ENCODE measurements at places on chromosomes 11 and 22.
A peak's percentile ranks its signal among the peaks of the same experiment; 100 is the strongest.

GRCh38 chr22:11627436-11627797, 3900.6 kb upstream of the OR11H1 start:
- H3K4me1 ChIP-seq, result no peaks in the 10 kb centered on the region
- no peaks in the 10 kb centered on the region for H3K27me3 ChIP-seq
- no peak overlapping the region for H3K27ac ChIP-seq
- H3K4me3 ChIP-seq, result no peak overlapping the region
- no peak for DNase-seq
- no peaks in the 10 kb centered on the region for H3K36me3 ChIP-seq

DNA sequence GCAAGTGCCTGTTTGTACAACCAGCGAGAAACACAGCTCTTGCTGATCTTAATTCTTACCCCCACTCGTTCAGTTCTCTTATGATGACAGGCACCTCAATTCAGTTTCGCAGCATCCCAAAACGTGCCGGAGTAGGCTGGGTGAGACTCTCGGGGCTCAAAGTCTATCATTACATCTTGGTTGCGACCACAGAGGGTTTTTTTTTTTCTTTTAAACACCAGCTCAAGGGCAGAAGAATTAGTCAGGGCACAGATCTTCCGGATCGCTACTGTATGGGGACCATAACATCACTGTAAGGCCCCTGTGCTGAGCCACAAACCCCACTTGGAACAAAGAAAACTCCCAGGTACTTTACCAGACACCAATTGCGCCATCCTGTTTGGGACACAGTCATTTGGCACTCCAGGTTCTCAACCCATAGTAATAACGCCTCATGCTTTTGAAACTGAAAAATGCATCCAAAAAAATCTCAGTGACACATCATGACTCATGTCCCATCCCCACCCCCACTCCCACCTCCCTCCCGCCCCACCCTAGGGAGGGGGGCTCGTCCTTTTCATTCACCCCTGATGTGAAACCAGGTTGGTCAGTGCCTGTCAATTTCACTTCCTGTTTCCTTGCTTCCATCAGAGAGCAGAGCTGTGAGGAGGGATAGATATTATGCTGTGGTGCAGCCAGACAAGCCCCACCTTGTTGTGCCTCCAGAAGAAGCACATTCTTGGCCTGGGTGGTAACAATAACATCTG, 41.0 kb upstream of the CD5 start:
- no peak overlapping the region for H3K27ac ChIP-seq
- DNase-seq, result no peak
- no peak overlapping the region for H3K4me3 ChIP-seq

GRCh38 chr22:39359659-39360195, 9.9 kb downstream of the SYNGR1 start:
- H3K4me3 ChIP-seq, result no peak overlapping the region
- H3K36me3 ChIP-seq, result no peaks in the 10 kb centered on the region
- H3K27ac ChIP-seq, result no peak overlapping the region
- DNase-seq, result no peak

DNA sequence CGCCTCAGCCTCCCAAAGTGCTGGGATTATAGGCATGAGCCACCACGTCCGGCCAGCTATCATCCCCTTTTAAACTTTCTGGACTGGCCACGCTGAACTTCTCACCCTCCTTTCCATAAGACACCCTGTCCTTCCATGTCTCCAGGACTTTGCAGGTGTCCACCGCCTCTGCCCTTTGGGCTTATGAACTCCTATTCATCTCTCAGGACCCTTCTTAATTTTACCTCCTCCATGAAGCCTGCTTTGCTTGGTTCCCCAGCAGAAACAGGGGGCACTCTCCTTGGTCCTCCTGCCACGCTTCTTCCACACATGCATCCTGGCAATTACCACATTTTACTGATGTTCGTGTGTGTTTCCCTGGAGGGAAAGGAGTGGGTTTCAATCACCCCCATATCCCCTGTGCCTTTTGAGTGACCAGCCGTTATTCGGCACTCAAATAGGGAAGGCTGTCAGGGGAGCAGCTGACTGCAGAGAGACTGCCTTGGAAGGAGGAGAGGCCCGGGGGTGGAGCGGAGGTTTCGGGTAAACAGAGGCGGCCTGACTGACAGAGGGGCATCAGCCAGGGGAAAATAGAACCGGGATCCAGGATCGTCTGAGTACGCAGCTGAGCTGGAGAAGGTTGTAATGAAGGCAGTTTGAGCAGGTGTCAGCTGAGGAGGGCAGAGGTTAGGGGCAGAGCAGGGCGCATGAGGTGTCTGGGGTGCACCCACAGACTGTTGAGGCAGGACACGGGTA, 27.1 kb upstream of the CHKA start:
- no peaks in the 10 kb centered on the region for H3K36me3 ChIP-seq
- no peak overlapping the region for H3K4me3 ChIP-seq
- H3K27ac ChIP-seq, result no peak overlapping the region
- peaks cover 32% of the 10 kb centered on the region for H3K4me1 ChIP-seq
- H3K27me3 ChIP-seq, result no peaks in the 10 kb centered on the region

DNA sequence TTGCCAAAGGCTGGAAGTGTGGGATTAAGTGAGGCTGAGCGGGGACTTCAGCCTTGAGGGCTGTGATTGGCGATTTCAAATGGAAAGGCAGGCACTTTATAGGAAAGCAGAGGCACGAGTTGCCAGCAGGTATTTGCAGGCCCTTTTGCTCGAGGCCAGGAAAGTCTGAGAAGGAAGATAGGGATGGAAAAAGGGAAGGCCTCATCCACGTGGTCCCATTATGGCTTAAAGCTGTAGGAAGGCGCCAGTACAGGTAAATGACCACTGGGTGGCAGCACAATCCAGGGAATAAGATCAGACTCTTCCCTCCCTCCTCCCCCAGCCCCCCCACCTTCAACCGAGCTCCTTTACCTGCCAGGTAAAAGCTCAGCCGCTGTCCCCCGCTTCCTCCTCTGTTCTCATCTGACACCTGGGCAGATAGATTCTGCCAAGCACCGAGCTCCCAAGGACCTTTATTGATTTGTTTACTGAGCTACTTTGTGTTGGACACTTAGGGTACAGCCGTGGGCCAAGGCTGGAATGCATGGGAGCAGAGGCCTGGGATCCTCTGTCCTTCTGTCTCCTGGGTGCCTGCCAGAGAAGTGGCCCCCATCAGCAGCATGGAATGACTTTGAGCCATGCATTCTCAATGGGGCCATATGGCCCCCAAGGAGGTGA, 7.5 kb downstream of the P2RX3 start:
- H3K36me3 ChIP-seq, result no peaks in the 10 kb centered on the region
- H3K4me3 ChIP-seq, result no peak overlapping the region
- DNase-seq, result peak; percentile 84
- H3K27ac ChIP-seq, result no peak overlapping the region

DNA sequence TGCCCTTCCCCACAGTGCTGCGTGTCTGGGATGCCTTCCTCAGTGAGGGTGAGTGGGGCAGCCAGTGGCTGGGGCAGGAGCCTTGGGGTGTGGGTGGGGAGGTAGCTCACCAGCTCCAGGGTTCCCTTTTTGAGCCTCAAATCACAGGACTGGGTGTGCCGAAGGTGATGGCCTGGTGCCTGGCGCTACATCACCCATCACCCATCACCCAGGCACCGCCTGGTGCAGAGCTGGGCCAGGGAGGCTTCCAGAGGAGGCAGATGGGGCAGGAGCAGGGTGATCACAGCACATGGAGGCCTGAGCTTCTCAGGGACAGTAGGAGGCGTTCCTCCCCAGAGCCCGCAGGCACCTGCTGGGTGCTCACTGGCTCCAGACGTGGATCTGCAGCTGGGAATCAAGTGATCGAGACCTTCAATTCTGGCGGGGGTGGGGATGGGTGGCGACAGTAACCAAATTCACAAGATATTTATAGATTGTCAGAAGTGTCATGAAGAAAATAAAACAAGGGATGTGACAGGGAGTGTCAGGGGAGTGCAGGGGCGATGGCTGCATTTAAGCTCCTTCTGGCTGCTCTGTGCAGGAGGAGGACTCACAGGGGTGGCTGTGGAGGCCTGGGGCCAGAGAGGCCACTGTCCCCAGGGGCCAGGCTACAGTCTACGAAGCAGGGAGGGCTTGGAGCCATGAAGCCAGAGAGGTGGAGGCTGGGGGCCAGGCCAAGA, 3.2 kb downstream of the TBC1D10C start:
- peaks cover 3% of the 10 kb centered on the region for H3K4me1 ChIP-seq
- no peak overlapping the region for H3K4me3 ChIP-seq
- no peak overlapping the region for H3K27ac ChIP-seq
- no peaks in the 10 kb centered on the region for H3K36me3 ChIP-seq
- H3K27me3 ChIP-seq, result no peaks in the 10 kb centered on the region

- H3K4me3 ChIP-seq, result no peak overlapping the region
- H3K27me3 ChIP-seq, result no peaks in the 10 kb centered on the region
- no peaks in the 10 kb centered on the region for H3K36me3 ChIP-seq
- H3K27ac ChIP-seq, result no peak overlapping the region
Measured at GRCh38 chr11:64568041-64568571, 22.9 kb upstream of the SLC22A12 start.

DNA sequence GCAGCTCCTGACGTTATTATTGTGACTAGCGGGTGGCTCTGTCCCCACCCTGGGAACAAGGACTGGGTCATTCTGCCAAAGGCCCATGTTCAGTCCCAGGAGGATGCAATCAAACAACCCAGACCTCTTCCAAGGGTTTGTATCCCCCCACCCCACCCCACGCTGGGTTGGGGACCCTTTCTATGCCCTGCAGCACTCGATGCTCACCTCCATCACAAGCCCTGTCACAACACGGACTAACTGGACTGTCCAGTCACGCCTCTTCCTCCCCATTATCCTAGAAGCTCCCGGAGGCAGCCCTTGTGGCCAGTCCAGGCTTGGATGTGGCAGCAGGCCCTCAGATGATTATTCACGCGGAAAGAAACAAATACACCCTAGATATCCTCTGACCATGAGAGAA, 3.7 kb downstream of the SHANK2 start:
- no peak for DNase-seq
- no peaks in the 10 kb centered on the region for H3K36me3 ChIP-seq
- no peaks in the 10 kb centered on the region for H3K27me3 ChIP-seq
- H3K4me3 ChIP-seq, result no peak overlapping the region

DNA sequence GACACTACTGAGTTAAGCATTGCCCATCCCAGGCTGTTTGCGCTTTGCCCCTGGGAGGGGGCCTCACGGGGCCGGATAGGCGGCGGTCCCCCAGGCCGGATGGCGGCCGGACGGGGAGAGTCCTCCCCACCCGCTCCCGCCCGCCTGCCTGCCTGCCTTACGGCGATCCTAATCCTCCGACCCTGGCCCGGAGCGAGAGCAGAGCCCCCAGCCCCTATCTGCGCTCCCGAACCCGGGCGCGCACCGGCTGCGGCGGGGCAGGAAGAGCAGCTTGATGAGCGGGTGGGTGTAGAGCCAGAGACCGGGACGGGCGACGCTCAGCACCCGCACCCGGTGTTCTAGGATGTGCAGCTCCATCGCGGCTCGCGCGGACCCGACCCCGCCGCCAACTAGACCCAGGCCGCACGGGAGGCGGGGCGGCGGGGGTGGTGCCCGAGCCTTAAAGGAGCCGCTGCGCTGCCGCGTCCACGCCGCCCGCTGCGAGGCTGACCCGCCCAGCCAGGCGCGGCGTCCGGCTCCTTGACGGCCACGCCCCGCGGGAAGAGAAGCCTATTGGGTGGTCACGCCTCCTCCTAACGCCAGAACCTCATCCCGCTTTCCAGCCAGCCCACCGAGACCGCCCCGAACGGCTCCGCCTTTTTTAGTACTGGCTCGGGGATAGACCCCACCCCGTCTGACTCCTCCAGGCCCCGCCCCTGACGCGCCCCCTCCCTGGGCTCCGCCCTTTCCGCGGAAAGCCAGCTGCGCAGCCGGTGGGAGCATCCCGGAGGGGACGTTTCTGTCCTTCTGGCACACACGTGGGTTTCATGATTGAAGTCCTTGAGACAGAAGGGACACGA, at the start of gene CASTOR1:
Gene CASTOR1 (minus strand): TSS at position 365 of the 839 bp plus-strand sequence. CDS start 8 bp downstream, at position 357.
- H3K4me1 ChIP-seq, result peaks cover 22% of the 10 kb centered on the region
- peak within 1 kb of the TSS; percentile 77 for H3K27ac ChIP-seq
- peak within 1 kb of the TSS; percentile 96 for H3K4me3 ChIP-seq
- no peaks in the 10 kb centered on the region for H3K36me3 ChIP-seq

DNA sequence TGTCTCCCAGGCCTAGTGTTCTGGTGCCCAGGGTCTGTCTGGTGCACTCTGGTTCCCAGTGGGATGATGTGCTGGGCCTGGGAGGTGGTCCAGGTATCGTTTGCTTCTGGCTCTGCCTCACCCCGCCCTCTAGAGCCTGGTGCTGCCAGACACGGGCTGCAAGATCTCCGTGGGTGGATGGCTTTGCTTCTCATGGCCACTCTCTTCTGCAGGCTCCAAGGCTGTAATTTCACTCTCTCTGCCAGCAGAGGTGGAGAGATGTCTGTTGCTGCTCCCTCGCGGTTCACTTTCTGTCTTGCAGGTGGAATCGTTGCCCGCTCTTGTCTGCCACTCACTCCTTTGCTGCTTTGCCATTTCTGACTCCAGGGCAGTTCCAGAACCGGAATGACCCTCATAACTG, 13.4 kb downstream of the NADSYN1 start:
- H3K27ac ChIP-seq, result no peak overlapping the region
- no peaks in the 10 kb centered on the region for H3K4me1 ChIP-seq
- peaks cover 23% of the 10 kb centered on the region for H3K36me3 ChIP-seq
- H3K27me3 ChIP-seq, result no peaks in the 10 kb centered on the region

- H3K36me3 ChIP-seq, result no peaks in the 10 kb centered on the region
- no peak overlapping the region for H3K4me3 ChIP-seq
- H3K27me3 ChIP-seq, result no peaks in the 10 kb centered on the region
- no peak overlapping the region for H3K27ac ChIP-seq
- H3K4me1 ChIP-seq, result no peaks in the 10 kb centered on the region
Measured at GRCh38 chr11:121389651-121390050, 62.5 kb upstream of the SORL1 start.

- H3K27me3 ChIP-seq, result no peaks in the 10 kb centered on the region
- peaks cover 7% of the 10 kb centered on the region for H3K4me1 ChIP-seq
- peak overlapping the region; percentile 86 for H3K27ac ChIP-seq
- DNase-seq, result no peak
- H3K36me3 ChIP-seq, result no peaks in the 10 kb centered on the region
Measured at GRCh38 chr11:911031-911889, 650 bp upstream of the CHID1 start.

- DNase-seq, result no peak
- H3K36me3 ChIP-seq, result no peaks in the 10 kb centered on the region
- H3K4me3 ChIP-seq, result no peak overlapping the region
- no peaks in the 10 kb centered on the region for H3K27me3 ChIP-seq
- H3K4me1 ChIP-seq, result no peaks in the 10 kb centered on the region
Measured at GRCh38 chr11:113675565-113675964, 30.5 kb downstream of the TMPRSS5 start.

- no peak for DNase-seq
- H3K4me3 ChIP-seq, result no peak overlapping the region
- no peak overlapping the region for H3K27ac ChIP-seq
- no peaks in the 10 kb centered on the region for H3K27me3 ChIP-seq
Measured at GRCh38 chr11:118091690-118092089, 4.9 kb upstream of the SMIM35 start.
